ENCODE measurements at places on chromosomes 7 and 10.

GRCh38 chr7:112566442-112567324, 85.9 kb downstream of the LSMEM1 start:
- peak; percentile 93 for DNase-seq

- DNase-seq, result no peak
These were observed 144.0 kb upstream of the ASAH2 start for GRCh38 chr10:50395271-50395670.

DNA sequence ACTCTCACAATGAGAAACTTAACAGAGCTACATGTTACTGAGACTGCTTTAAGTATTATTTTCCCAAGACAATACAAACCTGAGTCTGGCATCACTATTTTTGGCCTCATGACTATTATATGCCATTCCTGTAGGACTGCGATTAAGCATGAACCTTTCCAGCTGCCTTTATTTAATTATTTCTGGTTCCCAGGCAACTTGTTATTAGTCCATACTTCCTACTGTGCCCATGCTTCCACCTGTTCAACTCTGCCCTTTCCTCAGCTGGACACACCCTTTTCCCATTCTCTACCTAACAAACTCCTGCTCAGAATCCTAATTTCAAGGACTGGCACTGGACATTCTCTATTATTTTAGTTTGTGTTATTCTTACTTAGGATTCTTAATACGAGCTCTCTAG, 8.1 kb upstream of the CROT start:
- DNase-seq, result no peak

GRCh38 chr7:117157241-117158209, 165.3 kb downstream of the WNT2 start:
- no peak for DNase-seq

DNA sequence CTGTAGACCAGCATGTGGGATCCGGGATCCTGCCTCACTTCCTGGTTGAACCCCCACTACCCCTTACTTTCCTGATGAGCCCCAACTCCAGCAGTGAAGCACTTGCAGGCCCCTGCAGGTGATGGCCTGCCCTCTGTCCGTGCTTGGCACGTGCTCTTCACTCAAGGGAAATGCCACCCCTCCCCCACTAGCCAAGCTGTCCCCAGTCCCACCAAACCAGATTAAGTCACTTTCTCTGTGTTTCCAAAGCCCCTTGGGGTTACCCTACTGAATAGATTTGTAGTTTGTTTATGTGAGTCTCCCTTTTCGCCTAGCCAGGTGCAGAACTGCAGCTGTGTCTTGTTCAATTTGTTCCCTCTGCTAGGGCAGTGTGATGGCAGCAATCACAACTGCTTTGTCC, 121.7 kb downstream of the WDFY4 start:
- DNase-seq, result no peak

DNA sequence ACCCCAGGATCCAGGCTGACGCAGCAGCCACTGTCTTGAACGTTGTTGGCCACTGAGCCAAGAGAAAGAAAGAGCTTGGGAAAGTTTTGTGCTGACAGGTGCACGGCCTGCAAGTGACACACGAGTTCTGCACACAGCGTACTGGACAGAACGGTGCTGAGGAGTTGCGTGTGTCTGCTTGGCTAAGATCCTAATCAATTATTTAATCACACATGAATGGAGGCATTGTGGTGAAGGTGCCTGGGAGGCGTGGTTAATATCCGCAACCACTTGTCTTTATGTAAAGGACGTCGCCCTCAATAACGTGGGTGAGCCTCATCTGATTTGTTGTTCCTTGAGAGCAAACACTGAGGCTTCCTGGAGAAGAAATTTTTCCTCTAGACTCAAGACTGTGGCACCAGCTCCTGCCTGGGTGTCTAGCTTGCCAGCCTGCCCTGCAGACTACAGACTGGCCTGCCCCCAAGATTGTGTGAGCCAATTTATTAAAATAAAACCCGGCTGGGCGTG, 16.6 kb upstream of the GNA12 start:
- peak; percentile 48 for DNase-seq

DNA sequence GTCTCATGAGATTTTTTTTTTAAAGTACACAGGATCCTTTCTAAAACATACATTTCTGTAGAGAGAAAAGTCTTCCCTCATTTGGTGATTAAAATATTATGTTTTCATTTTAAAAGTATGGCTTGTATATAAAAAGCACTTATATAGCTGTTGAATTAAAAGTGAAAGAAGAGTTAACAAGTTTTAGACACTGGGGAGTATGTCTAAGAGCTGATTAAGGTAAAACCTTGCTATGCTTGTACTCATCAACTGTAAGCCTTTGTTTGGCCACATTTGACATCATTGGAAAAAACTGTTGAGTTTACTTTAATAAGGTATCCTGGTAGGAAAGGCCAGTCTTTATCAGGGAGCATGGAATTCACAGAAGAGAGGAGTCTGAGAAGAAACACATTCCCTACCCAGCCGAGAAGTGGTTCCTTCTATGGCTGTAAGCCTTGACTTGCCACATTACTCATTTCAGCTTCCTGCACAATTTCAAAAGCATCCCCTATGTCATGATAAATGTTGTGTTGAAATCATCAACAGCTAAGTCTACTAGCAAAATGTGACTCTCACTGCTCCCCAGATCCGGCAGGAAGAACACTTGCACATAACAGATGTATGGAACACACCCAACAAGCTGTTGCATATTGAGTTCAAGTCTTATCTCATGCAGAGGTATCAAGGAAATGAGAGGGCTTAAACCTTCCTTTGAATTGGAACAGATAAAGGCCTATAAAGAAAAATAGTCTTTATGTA, 171.8 kb upstream of the CDK1 start:
- no peak for DNase-seq

DNA sequence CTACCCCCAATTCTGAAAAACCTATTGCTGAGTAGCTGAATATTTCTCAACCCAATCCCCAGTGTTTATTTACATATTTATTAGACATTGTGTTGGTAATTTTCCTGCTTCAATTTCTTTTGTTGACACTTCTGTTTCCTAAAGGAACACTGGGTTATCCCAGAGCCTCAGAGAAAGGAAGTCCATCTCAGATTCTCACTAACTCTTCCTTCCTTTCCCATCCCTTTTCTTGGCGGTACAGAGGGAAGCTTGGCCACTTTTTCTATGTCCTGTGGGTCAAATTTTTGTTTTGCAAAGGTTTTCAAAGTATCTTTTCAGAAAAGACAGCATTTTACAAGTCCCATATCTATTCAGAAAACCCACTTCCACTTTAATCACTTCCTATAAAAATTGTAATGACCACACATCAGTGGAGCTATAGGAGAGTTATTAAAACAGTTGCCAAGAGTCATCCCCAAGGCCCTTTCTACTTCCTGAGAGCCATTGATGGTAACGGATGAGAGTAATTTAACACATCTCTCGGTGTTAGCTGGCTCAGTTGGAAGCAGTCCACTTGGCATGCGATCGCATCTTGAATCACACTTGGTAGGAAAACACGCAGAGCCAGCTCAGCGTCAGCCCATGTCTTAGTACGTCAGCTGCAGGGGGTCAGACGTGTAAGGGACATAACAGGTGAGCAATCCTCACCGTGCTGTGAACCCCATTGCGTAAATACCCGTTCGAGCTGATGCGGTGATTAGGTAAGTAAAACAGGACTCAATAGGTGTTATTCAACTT, 231.1 kb upstream of the ADARB2 start:
- DNase-seq, result no peak

DNA sequence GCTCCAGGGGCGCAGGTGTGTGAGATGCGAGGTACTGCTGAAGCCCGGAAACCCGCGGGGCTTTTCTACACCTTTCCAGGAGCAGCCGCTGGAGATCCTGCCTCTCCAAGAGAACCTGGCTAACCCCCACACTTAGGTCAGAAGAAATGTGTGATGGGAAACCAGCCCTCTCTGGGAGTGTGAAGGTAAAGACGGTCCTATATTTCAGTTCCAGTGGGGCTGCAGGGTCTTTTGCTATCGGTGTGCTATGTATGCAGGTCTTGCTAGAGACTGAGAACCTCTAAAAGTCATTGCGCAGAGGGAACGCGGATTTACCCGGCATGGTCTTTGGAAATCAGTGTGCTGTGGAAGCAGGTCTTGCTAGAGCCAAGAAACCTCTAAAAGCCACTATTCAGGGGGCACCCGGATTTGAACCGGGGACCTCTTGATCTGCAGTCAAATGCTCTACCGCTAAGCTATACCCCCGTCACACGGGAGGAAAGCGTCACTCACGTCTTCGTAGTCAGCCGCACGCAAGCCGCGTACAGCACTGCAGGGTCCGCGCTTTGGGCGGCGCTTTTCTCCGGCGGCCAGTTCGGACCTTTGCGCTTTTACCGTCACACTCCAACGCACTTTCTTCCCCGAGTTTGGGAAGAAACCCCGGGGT, 46.0 kb downstream of the ZNF777 start:
- DNase-seq, result no peak

DNA sequence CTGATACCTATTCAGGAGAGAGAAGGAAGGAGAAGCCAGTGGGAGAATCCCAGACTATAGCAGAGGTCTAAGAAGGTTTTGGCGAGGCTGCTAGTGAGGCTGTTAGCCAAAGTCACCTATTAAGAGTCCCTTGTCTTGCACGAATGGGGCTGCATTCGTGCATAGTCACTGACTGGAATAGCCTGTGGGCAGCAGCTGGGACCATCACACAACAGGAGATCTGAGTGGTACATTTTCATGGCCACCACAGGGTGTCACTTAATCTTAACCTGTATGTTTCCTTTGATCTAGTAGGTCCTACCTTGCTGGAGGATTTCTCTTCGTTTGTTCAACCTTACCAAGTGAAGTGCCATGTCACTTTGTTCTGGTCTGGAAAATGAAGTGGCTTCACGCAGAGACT, 319.9 kb downstream of the BMPER start:
- DNase-seq, result no peak

GRCh38 chr10:52951824-52952223, 179.2 kb upstream of the MBL2 start:
- no peak for DNase-seq

DNA sequence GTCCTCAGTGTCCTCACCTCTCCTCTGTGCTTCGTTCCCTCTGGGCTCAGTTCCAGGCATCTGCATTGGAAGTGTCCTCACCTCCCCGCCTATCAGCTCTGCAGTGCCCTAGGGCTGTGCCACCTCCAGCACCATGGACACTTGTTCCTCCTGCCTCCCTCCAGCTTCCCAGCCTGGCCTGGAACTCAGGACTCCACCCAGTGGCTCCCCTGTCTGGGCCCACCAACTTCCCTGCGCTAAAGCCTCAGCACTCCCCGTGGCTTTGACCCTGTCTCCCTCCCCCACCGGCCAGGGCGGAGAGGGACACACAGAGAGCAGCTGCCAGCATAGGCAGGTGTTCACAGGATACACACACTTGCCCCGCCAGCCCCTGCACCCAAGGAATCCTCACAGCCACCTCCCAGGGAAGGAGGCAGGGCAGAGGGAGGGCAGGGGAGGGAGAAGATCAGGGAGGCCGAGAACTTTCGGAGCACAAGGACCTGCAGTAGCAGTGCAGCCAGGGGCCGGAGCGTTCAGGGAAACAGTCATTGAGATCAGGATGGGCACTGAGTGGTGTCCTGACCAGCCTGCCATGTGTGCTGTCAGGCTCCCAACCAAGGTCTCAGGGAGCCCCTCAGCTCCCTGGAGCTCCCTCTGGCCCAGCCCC, 31.3 kb downstream of the ANXA8 start:
- DNase-seq, result peak; percentile 35

DNA sequence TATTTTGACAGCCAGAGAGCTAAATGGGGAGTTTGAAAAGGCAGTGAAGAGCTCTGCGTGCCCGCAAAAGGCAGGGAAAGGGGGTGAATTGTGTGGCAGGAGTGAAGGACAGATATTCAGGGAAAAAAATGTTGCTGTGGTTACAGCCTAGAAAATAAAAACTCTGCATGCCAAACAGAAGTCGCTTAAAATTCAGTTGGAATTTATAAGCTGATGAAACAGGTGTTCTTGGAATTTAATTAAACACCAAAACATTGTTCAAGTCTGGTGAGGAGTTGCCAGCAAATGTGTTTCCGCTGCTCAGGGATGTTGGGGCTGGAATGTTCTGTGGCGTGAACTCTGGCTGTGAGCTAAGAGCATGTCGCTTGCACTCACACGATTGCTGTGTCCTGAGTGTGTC, 169.3 kb downstream of the ADRA2A start:
- DNase-seq, result no peak

DNA sequence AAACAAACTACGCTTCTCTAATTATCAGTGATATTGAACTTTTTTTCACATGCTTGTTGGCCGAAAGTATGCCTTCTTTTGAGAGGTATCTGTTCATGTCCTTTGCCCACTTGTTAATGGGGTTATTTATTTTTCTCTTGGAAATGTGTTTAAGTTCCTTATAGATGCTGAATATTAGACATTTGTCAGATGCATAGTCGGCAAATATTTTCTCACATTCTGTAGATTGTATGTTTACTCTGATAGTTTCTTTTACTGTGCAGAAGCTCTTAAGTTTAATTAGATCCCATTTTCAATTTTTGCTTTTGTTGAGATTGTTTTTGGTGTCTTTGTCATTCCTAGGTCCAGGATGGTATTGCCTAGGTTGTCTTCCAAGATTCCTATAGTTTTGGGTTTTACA, 73.2 kb downstream of the CABCOCO1 start:
- no peak for DNase-seq

- DNase-seq, result no peak
These were observed 33.6 kb downstream of the SUFU start for GRCh38 chr10:102537367-102537766.

DNA sequence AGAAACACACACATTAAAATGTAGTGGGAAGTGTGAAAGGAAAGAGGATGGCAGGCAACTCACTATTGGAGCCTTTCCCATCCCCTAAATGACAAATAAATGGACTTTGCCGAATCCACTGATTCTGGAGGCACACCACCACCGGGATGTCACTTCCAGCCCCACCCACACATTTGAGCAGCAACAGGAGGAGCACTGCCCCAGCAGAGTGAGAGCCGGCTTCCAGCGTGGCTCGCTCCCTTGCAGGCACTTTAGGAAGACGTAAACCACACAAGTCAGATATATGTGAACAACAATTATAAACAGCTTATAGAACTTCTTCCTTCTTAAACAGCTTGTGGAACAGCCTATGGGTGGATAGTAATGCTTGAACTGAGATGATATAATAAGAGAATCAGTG, 191.0 kb downstream of the DGKI start:
- no peak for DNase-seq

DNA sequence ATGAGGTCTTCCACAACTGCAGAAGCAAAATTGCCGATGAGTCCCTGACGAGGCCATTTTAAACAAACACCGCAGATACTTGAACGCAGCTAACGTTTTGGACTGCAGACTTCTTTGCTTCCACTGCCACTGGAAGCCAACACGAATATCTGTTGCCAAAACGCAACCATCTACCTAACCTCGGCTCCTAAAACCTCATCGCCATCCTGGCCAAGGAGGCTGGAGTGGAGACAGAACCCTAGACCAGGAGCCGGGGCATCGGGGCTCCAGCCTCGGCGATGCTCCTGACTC, 493 bp downstream of the WDR91 start:
- DNase-seq, result peak; percentile 55

- DNase-seq, result peak; percentile 4
These were observed 73.0 kb downstream of the ADCY1 start for GRCh38 chr7:45646996-45647825.
